ENCODE measurements at places on chromosomes 6 and 20.
A peak's percentile ranks its signal among the peaks of the same experiment; 100 is the strongest.

- DNase-seq = no peak
Observed at GRCh38 chr6:134537146-134537555, 219.2 kb upstream of the SGK1 start.

- no peak for DNase-seq
Observed at GRCh38 chr20:25565578-25566157, 19.7 kb downstream of the NINL start.

- no peak for DNase-seq
Observed at GRCh38 chr6:36147294-36147693, 17.0 kb downstream of the MAPK13 start.

GRCh38 chr6:157985378-157986155 lies 3.9 kb downstream of the SYNJ2 start:
- DNase-seq = no peak

GRCh38 chr20:9402546-9402945 lies 111.8 kb upstream of the LAMP5 start:
- DNase-seq = no peak

- no peak for DNase-seq
Observed at GRCh38 chr6:80523010-80523409, 416.5 kb downstream of the BCKDHB start.

DNA sequence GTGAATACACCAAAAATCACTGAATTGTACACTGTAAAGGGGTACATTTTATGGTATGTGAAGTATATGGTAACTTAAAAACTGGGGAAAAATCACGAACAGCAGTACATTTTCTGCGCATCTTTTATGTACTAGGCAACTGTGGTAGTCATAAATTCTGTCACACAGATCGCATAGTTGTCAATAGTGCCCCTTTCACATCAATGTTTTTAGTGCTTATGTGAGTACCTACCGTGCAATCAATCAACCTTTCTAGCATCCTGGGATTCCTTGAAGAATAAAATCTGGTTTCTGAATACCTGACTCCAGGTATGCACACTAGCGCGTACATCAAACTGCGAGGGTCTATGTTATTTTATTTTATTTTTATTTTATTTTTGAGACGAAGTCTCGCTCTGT lies 637 bp upstream of the RPF2 start:
- no peak for DNase-seq

GRCh38 chr20:6024768-6025167 lies 29.1 kb downstream of the LRRN4 start:
- DNase-seq = no peak

GRCh38 chr6:26030716-26031115 lies 56.5 kb upstream of the HFE start:
- DNase-seq = no peak

- DNase-seq = no peak
Observed at GRCh38 chr6:85479208-85479607, 29.3 kb downstream of the NT5E start.

- peak; percentile 83 for DNase-seq
Observed at GRCh38 chr20:62651285-62652021, 9.2 kb downstream of the SLCO4A1 start.

DNA sequence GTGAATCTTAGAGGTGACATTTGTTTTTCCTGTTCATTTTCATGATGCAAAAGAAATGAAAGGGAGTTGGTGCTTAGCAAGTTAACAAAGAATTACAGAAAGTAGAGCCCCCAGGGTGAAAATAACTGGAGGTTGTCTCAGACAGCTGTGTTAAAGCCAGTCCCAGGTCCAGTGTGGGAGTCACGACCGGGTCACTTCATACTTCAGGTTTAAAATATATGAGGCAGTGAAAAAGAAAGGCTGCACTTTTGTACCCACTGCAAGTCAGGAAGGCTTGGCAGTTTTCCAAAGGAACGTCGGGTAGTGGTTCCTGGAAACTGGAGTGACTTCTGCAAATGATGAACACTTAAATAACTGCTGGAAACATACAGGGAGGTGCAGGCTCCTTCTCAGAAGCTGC lies 91.5 kb upstream of the THBS2 start:
- DNase-seq = no peak
